T-cell (primary cell): ENCODE measurements at places on chromosomes 6 and 20.

DNA sequence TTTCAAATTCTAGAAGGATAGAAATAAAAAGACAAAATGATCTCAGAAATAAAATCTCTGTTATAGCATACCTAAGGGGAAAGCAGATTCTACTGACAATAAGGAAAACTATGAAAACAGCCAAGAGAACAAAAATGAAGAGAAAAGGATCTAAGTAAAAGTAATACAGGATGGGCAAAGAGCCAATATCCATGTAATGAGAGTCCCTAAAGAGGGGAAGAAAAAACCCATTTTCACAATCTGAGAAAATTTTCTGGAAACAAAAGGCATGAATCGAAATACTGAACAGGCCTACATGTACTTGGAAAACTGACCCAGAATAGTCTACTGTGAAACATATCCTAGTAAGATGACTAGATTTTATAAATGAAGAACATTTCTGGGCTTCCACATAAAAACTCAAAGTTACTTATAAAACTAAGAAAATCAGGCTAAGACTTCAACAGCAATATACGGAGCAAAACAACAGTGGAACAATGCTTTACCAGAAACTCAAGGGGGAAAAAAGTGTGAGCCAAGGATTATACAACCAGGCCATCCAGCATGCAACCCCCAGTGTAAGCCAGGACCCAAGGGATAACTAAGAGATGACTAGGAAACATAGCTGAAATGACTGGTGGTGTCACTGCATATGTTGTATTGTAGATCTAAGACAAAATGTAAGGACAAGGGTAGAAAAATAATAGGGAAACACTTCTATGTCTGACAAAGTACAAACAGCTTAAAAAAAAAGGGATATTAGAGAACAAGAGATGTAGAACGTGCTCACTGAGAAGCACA, 10.2 kb downstream of the NAPB start:
- DNase-seq, result no peak

- DNase-seq, result no peak
Observed at GRCh38 chr20:34324541-34324940, 21.4 kb upstream of the AHCY start.

DNA sequence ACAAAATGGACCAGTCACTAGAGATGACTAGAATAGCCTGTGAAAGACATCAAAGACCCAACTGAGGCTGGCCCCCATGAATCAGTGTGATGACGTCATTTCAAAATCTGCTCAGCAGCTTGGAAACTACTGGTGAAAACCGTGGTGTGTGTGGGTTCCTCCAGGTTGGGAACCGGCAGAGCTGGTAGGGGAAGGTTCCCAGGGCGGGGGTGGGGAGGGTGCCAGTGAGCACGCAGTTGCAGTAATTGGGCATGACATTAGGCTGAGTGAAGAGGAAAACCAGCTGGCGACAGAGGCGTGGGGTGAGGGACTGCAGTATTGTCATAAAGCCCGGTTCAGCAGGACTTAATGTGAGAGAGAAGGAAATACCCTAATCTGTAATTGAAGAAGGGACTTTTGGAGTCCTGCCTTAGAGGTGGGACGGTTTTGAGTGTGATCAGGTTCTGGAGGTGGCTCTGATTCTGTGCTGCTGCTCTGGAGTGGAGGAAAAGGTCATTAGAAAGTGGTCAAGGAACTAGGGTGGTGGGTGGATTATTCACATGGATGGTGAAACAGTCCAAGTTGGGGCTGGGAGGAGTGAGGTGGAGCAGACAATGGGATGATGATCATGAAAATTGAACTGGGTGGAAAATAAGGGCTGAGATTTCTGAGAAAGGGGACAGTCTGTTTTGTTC, 52.0 kb upstream of the MTHFD1L start:
- DNase-seq, result no peak

GRCh38 chr20:13141546-13141945, 79.5 kb upstream of the ISM1 start:
- DNase-seq, result no peak

DNA sequence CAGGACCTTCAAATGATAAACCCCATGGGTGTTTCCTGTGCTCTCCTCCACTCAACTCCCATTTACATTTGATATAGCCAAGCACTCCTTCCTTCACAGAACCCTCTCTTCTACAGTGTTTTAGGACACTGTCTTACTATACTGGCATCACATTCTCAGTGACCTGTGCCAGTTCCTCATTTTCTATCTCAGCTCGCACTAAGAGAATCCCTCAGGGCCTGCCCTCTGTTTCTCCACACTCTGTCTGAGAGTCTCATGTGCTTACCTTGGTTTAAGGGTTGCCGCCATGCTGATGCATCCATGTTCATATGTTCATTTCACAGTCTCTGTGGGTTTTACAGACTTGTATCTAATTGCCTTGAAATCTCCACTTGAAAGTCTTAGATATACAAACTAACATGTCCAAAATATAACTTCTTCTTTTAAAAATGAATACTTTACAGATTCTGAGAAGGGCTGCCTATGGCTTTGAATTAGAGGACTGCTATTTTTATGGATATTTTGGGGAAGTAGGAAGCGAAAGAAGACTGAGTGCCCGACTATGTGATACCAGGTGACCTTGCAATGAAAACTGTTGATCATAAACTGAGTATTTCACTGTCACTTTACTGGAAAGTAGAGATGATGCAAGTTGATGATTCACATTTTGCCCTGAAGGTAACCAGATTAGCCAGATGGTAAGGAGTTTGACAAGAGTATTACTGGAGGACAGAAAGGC, 153.1 kb upstream of the SIM1 start:
- no peak for DNase-seq

DNA sequence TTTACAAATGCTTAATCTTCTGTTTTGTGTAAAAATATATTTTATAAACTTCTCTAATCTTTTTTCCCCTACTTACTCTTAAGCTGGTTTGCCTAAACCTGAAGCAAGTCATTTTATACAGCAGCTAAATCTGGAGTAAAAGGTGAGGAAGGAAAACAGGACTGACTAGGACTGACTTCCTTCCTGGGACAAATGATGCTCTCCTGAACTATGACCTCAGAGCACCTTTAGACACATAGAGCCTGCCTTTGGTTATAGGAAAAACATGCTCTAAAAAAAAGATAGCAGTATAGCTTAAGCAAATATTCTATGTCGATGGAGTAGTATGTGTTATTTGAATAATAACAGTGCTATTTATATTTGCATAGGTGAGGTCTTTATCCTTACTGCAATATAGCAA, 21.5 kb upstream of the ADGRG6 start:
- DNase-seq, result no peak

DNA sequence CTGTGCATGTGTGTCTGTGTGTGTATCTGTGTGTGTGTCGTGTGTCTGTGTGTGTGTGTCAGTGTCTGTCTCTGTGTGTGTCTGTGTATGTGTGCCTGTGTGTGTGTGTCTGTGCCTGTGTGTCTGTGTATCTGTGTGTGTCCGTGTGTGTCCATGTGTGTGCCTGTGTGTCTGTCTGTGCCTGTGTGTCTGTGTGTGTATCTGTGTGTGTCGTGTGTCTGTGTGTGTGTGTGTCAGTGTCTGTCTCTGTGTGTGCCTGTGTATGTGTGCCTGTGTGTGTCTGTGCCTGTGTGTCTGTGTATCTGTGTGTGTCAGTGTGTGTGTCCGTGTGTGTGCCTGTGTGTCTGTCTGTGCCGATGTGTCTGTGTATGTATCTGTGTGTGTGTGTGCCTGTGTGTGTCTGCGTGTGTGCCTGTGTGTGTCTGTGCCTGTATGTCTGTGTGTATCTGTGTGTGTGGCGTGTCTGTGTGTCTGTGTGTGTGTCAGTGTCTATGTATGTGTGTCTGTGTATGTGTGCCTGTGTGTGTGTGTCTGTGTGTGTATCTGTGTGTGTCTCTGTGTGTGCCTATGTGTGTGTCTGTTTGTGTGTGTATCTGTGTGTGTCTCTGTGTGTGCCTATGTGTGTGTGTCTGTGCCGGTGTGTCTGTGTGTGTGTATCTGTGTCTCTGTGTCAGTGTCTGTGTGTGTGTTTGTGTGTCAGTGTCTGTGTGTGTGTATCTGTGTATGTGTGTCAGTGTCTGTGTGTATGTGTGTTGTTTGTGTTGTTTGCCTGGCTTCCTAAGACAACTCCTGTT, 11.6 kb downstream of the SNPH start:
- DNase-seq, result no peak

GRCh38 chr6:161452241-161452640, 178.4 kb upstream of the AGPAT4 start:
- DNase-seq, result no peak

DNA sequence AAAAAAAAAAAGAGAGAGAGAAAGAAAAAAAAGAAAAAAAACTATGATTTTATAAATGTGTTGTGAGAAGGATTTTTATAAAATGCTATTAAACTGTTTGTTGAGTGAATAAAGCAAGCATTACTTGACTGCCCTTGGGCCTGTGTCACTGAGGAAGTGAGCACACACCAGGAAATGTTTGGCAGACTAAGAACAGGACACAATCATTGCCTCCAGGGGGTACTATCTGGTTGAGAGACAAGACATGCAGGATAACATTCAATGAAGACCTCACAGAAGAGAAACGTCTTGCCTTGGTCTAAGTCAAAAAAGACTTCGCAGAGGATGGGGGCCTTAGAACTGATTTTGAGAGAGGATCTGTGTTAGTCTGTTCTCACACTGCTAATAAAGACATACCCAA, 40.6 kb downstream of the MTFR2 start:
- DNase-seq, result no peak

DNA sequence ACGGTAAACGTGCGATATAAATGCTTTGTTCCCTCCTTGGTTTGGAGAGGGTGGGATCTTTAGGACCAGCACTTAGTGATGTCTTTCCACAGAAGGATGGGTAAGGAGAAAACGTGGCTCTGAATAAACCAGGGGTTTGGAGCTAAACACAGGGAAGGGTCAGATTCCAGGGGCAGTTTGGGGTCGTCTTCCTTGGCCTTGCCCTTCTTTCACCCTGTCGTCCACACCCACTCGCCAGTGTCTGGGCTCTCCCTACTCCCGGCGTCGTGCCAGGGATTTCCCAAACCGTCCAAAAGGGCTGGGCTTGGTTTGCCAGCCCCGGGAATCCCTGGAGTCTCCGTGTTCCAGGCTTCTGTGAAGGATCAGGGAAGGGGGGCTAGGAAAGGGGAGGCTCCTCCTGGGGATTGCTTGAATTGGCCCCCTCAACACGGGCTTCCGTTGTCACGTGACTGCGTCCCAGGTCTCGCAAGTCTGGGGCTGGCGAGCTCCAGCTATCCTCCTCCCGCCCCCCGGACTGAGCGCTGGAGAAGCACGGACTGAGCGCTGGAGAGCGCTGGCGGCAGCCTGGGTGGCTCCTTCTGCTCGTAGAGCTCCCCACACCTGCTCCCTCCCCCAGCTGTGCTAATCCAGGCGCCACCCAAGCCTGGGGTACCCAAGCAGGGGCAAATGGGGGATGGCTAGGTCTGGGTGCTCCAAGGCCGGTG, 9.4 kb upstream of the ARMC12 start:
- peak; percentile 46 for DNase-seq

DNA sequence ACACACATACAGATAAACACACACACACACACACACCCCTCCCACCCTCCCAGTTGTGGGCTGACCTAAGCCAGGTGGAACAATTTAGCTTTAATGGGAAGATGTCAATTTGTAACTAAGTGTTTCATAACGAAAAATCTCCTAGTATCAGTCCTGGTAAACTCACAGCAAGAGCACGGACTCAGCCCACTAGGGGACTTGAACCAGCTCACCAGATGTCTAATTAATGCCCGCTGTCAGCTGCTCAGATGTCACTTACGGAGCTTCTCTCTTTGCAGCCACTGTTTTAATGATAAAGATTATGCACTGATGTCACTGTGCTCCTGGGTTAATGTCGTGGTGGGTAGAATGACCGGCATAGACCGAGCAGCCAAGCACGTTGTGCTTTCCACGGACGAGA, 116.6 kb upstream of the INSM1 start:
- DNase-seq, result no peak

GRCh38 chr6:118696271-118696670, 44.9 kb upstream of the CEP85L start:
- DNase-seq, result no peak

GRCh38 chr6:165692106-165692653, 29.1 kb upstream of the PDE10A start:
- DNase-seq, result no peak

GRCh38 chr20:55099251-55099650, 623.9 kb downstream of the DOK5 start:
- no peak for DNase-seq

- DNase-seq, result no peak
Observed at GRCh38 chr6:79546186-79546585, 9.0 kb upstream of the LCA5 start.

GRCh38 chr6:130008236-130008873, 10.0 kb upstream of the L3MBTL3 start:
- DNase-seq, result no peak

DNA sequence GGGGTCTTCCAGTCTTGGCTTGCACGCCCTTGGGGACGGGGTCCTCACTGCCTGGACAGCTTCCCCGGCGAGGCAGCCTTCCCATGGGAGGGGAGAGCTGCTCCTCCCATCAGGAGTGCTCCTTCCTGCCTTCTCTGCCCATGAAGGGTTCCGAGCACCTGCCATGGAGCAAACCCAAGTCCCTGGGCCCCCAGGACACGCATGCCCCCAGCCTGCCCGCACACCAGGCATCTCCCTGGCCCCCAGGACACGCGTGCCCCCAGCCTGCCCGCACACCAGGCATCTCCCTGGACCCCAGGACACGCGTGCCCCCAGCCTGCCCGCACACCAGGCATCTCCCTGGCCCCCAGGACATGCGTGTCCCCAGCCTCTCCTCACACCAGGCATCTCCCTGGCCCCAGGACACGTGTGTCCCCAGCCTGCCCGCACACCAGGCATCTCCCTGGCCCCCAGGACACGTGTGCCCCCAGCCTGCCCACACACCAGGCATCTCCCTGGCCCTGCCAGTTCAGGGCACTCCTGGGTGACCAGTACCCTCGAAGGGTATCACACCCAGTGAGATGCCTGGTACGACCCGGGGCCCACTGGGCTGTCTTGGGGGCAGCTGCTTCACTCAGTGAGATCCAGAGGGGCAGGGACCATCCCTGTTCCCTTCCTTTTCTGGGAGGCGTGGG, 21.7 kb downstream of the COL20A1 start:
- no peak for DNase-seq

GRCh38 chr6:25829375-25829774, 2.5 kb downstream of the SLC17A1 start:
- no peak for DNase-seq

- DNase-seq, result no peak
Observed at GRCh38 chr6:149852881-149853280, 11.3 kb downstream of the LRP11 start.

DNA sequence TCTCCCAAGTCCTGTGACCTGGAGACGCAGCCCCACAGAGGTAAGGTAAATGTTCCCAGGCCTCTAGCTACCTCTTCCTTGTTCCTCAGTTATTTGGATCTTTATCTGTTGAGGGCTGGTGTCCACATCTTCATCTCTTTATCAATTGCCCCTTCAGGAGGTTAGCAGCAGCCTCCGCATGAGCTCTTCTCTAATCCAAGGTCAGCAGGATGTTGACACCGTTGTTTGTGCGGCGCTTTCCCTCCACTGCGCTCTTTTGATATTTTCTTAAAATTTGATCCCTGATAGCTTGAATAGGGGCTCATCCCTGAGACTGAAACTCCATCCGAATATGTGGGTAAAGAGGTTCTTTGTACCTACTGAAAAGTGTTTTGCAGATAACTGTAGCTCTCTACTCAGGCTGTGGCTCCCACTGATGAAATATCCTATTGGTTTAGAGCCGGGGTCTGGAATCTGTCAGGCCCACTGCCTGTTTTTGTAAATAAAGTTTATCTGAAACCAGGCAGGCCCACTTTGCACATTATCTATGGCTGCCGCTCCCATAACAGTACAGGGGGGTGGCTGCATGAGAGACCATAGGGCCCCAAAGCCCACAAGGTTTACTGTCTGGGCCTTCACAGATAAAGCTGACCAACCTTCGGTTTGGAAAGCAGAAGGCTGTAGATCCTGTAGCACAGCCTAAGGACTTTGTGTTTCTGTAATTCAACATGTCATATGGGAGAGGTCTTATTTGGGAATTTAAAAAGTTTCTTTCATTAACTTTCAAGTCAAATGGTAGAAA, 362.6 kb downstream of the QKI start:
- DNase-seq, result no peak
